Hair follicular keratinocyte (primary cell): ENCODE measurements at places on chromosomes 11 and 22. TPM values are rescaled to one million over a fixed set of nuclear protein-coding genes. Genes with fewer than 3 reads are reported as not detected.

The OR11H1 gene
- not detected in 2 replicates for total RNA-seq

The IGF2 gene
- 1.0 TPM in 1 of 2 replicates, not detected in the other for total RNA-seq

The ART1 gene
- total RNA-seq: not detected in 2 replicates

The OR2AT4 gene
- not detected in 2 replicates for total RNA-seq

The SCN4B gene
- 2.5 and 7.8 TPM in 2 replicates for total RNA-seq

The RPLP2 gene
- 674 and 1,062 TPM in 2 replicates for total RNA-seq

The DLG2 gene
- 0.08 TPM in 1 of 2 replicates, not detected in the other for total RNA-seq

The TP53I11 gene
- 48.4 and 49.4 TPM in 2 replicates for total RNA-seq

The LYVE1 gene
- not detected in 2 replicates for total RNA-seq

The MMP1 gene
- total RNA-seq: 30.6 and 57.7 TPM in 2 replicates
